EH (cell line): ENCODE measurements at places on chromosomes 2 and 18.

DNA sequence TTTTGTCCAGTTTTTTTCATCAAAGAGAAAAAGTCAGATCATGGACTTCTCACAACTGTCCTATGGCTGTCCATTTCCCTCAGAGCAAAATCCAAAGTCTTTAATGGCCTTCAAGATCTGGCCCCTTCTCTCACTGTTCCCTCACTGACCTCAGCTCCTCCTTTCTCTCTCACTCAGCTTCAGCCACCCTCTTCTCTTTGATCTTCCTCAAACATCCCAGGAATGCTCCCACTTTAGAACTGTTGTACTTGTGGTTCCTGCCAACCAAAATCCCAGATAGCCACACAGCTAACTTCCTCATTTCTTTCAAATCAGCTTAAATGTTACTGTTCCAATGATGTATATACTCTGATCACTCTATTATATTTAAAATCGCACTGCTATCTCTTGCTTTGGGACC lies 82.9 kb downstream of the NUP35 start:
- DNase-seq, result peak; percentile 49

GRCh38 chr2:173550143-173550542 lies 195.5 kb downstream of the CDCA7 start:
- peak; percentile 91 for DNase-seq

DNA sequence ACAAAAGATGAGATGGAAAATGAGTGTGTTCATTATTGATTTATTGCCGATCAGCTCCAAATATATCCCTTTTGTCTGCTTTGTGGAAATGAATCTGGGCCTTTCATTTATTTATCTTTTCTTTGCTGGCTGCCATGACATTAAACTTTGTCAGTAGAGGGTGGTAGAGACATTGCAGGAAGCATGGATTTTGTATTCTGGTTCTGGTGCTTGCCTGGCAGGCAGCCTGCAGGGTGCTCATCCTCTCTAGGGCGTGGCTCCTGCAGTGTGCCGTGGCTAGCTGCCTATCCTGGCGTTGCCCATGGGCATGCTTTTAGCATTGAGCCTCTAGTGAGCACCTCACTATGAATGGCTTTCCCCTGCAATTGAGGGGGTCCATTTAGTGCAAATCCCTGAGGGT lies 593.1 kb downstream of the RNF144A start:
- peak; percentile 8 for DNase-seq

DNA sequence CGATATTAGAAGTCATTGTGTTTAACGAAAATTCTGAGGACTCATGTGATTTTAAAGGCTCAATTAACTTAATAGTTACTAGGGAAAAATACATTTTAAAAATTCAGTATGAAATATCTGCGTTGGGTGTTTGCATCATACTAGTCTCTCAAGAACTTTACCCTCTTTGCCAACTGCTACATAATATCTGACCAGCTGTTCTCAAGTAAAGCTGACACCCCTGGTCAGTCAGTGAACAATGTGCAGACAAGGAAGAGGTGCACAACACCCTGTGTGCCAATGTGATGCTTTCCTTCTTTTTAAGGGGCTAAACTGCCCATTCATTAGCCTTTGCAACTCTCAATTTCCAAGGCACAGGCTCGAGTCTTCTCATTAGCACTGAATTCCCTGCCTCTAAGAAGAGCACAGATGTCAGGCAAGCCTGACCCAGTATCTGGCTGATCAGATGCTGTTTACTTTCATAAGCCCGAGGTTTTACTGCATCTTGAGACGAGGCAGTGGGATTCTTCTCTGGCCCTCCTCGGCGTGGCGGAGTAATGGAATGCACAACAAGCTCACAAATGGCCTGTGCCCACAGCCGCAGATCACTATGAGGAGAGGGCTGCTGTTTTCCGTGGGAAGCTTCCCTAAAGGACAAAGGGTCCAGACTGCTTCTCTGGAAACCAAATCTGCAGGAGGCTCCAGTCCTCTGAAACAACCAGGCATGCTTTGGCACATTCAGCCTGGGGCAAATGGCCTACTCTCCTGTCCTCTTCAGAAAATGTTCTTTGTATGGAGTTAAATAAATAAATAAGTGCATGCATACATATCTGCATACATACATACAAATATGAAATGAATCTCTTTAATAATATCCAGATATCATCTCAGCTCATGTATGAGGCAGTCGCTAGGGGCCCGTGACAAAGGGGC lies 240.3 kb downstream of the ZNF521 start:
- DNase-seq, result no peak

GRCh38 chr18:55738483-55739114 lies 150.6 kb upstream of the TCF4 start:
- no peak for DNase-seq

DNA sequence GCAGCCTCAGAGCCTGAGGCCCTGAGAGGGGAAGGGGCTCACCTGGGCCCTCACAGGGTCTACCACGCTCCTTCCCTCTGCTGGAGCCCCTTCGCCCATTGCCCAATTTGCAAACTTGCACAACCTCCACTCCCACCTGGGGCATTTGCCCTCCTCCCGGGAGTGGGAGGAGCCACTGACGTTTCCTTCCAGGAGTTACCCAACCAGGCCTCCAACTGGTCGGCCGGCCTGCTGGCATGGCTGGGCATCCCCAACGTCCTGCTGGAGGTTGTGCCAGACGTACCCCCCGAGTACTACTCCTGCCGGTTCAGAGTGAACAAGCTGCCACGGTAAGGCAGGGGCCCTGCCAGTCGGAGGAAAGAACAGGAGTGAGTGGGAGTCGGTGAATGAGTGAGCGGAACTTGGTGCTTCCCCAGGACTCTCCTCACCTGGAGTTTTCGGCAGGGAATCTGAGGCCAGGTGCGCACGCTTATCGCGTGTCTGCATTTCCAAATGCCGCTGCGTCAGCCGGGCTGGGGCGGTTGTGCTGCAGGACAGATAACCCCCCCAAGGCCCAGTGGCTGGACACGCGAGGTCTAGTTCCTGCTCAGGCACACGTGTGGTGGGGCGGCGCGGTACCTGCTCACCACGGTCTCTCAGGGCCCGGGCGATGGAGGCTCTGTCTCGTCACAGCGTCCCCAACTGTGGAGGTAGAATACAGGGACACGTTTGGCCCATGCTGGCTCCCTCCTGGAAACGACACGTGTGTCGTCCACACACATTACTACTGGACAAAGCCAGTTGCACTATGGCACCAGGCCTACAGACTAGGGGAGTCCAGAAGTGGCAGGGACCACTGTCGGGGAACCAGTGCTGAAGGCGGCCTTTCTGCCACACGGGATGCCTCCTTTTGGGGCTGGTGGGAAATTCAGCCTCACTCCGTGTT lies 11.7 kb downstream of the ANO7 start:
- DNase-seq, result no peak

GRCh38 chr2:64300066-64300465 lies 153.9 kb upstream of the LGALSL start:
- DNase-seq, result no peak

GRCh38 chr2:200199576-200200263 lies 106.8 kb upstream of the SPATS2L start:
- no peak for DNase-seq
